Kasumi-1 (cell line): ENCODE measurements at places on chromosomes 7 and 10.

DNA sequence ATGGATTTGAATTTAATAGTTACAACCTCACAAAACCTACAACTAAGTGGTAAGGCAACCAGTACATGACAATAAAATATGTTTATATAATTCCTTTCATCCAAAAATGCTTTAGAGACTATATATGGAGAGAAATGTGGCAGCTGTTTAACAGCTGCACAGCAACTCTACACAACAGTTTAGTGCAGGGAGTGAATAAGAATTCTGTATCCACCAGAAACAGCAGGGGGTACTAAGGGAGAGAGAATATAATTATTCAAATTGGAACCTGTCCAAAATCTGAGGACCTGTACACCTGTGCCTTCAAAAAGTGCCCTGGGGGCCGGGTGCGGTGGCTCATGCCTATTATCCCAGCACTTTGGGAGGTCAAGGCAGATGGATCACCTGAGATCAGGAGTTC lies 49.6 kb downstream of the POLL start:
- no peak for DNase-seq

DNA sequence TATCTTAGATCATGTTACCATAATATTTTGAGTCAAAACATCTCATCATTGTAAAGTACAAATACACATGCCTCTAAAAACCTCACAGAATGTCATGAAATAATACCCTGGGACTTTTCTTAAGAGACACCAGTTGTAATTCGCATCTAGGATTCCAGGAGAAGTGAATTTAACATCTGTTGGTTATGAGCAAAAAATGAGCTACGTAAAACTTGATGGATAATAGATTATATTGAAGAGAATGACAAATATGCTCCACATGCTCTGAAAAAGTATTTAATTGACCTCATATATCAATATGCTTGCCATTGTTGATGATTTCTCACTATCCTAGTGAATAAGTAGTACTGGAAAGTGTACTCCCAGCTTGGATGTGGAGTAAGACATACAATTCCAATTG lies 227.0 kb downstream of the BBS9 start:
- DNase-seq = no peak

DNA sequence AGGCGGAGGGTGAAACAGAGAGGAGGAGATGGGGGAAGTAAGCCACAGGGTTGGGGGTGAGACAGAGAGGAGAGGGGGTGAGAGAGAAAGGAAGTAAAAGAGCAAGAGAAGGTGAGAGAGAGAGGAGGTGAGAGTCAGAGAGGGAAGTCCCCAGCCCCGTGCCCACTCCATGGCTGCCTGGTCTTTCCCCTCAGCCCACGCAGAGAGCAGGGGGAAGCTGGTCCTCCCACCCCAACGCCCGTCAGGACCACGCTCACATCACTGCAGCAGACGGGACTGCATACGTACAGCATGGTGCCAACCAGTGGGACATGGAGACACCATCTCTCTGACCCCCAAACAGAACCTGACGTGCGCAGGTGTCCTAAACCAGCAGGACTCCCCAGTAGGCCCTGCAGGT lies 12.1 kb upstream of the PDGFA start:
- no peak for DNase-seq

GRCh38 chr7:87059525-87060287 lies at the start of gene ELAPOR2:
Gene ELAPOR2, minus strand, starts transcription at chr7:87059654. Its CDS starts 141 bp downstream, at chr7:87059513.
- DNase-seq = peak; percentile 74

- DNase-seq = no peak
Observed at GRCh38 chr7:113083132-113083815, 3.4 kb downstream of the GPR85 start.

- no peak for DNase-seq
Observed at GRCh38 chr7:70622936-70623335, 509.0 kb upstream of the GALNT17 start.

GRCh38 chr10:65416094-65416493 lies 1509.7 kb upstream of the LRRTM3 start:
- no peak for DNase-seq
